Activated T-cell treated with anti-CD3 and anti-CD28 coated beads for 1 hour (primary cell): ENCODE measurements at places on chromosomes 3 and 15.

- DNase-seq = no peak
Measured at GRCh38 chr3:36192901-36193300, 187.4 kb upstream of the STAC start.

DNA sequence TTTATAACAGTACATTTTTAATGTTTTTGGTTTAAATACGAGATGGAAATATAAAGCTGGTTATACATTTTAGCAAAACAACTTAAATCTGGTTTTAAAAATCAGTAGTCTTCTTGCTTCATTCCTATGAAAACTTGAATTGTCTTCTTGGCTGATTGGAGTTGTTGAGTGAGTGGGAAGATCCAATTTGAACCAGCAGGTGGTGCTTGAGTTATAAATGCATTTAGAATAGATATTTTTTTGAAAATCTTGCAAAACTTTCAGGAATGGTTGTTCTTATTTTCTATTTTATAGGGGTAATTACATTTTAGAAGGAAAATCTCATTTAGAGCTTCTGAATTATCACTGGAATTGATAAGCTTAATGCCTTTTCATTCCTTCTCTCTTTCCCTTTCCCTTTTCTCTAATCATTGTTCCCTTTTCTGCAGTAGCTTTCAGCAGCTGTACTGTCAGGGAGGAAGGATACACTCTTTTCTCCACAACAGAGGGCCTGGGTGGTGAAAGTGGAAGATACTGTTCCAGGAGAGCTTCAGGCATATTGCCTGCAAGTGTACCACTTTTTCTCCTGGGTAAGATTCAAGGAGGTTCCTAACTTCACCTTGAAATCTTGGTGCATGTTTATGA is 335.6 kb downstream of the NLGN1 start:
- DNase-seq = no peak

DNA sequence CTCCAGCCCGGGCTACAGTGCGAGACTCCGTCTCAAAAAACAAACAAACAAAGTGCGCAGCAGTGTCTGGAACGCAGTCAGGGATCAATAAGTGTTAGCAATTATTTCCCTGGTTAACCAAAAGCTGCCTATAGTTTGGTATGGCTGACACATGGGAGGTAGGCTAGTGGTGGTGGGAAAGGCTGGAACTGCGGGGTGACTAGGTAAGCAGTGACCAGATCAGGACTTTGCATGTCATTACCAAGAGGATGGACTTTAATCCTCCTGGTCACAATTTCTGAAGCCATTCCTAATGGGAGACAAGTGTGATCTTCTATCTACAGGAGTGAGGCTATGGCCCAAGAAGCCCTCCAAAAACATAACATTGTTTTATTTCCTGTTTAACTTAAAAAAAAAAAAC is 47.8 kb downstream of the SLC30A4 start:
- no peak for DNase-seq

DNA sequence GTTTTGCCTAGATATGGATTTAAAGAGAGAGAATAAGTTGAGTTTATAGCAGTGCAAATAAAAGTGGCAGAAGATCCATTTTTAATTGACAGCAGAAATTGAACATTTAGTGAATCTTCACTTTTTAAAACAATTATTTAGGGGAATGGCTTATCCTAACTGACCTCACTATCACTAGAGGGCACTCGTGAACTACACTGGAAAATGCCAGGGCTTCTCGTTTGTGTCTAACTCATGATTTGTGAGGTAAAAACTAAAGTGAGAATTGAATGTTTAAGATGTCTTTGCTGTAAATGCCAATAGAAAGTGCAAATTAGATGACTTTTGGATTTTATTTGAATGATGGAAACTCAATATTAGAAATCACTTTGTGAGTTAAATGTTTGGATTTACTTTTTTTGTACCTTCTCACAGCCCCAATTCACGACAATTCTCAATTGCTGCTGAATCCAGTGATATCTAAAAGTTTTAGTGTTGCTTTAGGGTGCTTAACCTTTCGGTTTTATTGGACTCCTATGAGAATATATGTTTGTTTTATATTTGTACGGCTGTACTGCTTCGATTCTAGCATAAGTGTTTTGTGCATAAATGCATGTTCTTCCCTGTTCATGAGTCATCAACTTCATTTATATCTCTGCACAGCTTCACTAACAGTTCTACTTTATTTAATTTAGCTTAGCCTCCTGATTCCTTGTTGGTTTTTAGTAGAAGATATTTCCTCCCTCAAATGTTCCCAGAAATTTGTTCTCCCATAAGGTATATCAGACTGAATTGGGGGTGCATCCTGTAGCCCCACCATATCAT is 462.1 kb downstream of the MFSD1 start:
- no peak for DNase-seq

DNA sequence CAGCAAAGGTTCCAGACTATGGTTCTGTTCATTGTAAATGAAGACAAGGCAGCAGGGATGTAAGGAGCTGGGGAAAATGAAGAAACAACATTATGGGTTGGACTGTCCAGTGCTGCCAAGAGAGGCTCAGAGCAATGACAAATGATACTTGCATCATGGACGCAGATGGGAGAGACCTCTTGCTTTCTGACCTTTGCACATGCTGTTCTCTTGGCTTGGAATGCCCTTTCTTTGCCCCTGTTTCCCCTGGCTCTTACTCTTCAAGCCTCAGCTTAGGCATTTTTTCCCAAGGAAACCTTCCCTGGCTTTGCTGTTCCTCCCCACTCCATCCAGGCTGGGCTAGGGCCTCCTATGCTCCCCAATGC is 59.9 kb upstream of the RAD18 start:
- DNase-seq = no peak

DNA sequence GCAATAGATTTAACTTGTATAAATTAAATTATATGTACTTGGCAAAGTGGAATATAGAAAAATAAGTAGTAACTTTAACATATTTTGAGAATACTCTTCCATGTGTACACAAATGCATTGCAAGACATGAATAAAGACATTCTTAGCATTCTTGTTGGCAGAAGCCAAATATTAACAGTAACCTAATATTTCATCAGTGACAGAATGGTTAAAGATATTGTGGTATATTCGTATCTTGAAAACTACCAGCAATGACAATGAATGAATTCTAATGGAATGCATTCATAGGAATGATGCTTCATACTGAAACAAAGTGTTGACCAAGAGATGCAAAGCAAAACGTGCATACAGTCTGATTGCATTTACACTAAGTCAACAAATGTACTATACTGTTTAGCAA is 524.7 kb downstream of the GRM7 start:
- DNase-seq = no peak

GRCh38 chr3:190183121-190183520 is 62.4 kb upstream of the P3H2 start:
- no peak for DNase-seq

GRCh38 chr15:89090791-89091626 is 2.8 kb downstream of the ABHD2 start:
- DNase-seq = peak; percentile 27

- no peak for DNase-seq
Measured at GRCh38 chr3:62032738-62033137, 340.6 kb downstream of the FEZF2 start.

DNA sequence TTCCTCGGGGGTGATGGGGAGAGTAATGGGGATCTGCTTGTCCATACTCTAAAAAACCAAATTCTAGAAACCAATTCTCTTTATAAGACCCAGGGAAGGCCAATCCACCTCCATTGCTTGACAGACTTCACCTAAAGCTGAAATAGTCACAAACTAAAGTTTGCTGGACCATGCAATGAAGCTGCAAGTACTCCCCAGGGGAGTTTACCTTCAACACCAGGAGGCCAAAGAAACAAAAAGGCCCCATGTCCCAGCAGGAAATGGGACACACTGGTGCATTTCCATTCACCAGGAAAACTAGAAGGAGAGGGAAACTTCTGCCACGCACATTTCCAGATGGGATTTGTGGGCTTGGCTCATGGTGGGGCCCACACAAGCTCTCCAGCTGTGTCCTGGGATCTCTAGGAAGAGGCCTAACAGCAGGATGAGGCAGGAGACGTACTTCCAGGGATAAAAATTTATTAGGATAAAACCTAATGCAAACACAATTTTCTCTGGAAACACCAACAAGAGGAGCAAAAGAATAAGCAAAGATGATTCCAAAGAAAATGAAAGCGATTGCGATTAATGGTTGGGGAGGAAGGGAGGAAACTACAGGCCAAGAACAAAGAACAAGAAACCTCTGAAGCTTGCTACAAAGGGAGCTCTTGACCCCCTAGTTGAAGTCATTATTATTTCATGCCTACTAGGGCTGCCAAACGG is 238.0 kb upstream of the LRTM1 start:
- no peak for DNase-seq

DNA sequence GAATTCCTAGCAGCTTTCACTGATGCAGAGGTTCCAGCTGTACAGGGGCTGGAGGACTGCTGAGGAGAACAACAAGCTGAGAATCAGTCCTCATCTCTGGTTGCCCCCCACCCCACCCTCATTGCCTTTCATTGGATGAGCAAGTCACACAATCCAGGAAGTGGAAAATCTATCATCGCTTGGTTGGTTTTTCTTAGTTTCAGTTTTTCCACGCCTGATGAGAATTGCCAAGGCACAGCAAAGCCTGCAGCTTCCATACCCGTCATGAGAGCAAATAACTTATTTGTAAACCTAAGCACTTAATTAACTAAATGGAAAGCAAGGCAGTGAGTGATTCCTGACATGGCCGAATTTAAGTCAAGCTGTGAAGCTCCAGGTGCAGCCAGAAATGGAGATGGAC is 21.4 kb upstream of the LIPC start:
- DNase-seq = peak; percentile 14

DNA sequence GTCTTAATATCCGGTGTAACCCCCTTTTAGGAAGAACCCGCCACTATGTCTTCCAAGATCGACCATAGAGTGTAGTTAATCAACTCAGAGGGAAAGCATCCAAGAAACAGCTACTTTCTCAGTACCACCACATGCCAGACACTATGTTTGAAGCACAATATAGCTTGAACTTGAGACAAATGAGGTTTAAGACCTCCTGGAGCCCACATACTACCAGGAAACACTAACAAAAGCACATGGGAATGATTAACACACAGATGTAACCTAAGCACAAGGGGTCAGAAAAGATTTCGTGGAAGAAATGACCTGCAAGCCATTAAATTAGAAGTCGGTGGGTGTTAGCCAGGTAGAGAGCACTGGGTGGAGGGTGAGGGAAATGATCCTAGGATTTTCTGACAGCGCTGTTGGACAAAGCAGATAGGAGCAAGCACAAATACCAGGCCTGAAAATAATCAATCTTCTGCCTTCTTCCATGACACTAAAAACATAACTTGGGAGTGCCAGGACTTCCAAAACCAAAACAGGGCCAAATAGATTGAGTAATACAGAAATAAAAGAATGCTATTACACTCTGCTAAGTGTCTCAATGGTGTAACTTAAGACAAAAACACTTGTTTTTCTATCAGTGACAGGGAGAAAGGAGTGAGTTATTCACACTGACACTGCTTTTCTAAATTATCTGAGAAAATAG is 213.7 kb downstream of the FOXP1 start:
- DNase-seq = no peak
